Activated CD8-positive, alpha-beta memory T cell treated with anti-CD3 and anti-CD28 coated beads, Interleukin-2, amount 50 U/mL, for 4 hours (primary cell): ENCODE measurements at places on chromosomes 1 and 21.

GRCh38 chr1:41540886-41541591 lies 56.6 kb upstream of the EDN2 start:
- no peak for DNase-seq

- DNase-seq: no peak
Observed at GRCh38 chr1:196209983-196210382, 398.3 kb downstream of the KCNT2 start.

GRCh38 chr1:228072658-228073043 lies 9.9 kb upstream of the ARF1 start:
- no peak for DNase-seq

- no peak for DNase-seq
Observed at GRCh38 chr1:115275216-115275615, 62.8 kb downstream of the NGF start.

DNA sequence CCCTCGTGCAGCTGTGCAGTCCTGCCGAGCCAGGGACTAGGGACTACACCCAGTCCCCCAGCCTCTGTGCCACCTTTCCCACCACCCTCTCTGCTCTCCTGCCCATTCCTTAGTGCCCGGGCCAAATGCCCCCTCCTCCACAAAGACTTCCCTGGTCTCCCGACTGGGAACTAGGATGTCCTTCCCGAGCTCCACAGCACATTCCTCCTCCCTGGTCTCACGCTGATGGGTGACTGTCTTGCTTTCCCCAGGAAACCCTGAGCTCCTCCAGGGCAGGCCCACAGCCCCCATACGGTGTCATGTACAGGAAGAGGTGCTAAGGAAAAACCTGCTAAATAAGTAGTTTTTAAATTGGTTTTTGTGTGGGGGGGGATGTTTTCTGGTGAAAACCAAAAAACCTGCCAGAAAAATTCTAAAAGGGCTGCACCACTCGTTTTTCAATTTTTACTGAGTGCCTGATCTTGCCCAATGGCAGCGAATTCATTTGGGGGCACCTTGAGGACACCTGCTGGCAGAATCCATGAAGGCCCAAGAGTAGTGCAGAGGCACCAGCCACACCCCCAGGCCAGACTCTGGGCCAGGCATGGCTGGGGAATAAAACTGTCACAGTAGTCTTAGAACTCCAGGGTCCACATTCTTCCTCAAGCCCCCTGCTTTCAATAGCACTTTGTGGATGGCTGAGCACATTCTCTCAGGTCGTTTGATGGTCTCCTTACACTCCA lies 50.4 kb downstream of the GLIS1 start:
- no peak for DNase-seq
